NCI-H1436 treated with DMSO at 0.1 percent for 48 hours (cell line): ENCODE measurements at places on chromosomes 7 and 10.

DNA sequence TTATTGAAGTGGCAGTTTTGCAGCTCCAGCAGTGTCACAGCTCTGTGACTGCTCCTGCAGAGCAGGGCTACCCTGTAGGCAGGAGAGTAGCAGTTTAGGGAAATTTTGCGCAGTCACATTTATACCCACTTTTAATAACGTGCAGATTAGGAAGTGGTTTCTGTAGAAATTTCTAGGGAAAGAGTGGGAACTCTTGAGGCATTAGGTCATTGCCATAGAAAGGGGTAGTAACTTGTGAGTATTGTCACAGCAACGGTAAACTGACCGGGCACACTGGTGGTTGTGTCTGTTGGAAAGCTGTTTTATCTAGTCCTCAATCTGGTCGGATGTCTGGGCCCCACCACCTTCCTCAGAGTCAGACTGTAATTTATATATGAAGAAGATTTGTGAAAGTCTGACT is 51.9 kb downstream of the CDC14C start:
- DNase-seq: no peak

DNA sequence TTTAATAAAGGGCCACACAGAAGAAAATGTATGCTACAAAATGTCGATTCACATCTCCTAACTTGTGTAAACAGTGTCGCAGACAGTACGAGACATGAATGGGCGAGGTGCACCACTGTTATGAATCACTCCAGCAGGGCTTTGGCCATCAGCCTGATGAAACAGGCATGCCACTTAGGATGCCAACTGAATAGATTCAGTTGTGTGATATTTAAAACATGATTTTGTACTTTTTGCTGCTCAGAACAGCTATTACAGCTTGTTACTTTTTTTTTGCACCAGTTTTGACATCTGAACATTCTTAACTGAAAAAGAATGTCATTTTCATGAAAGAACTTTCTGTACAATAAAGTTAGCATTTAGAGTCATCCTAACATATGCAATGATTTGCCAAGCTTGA is 138.1 kb downstream of the VTI1A start:
- no peak for DNase-seq

DNA sequence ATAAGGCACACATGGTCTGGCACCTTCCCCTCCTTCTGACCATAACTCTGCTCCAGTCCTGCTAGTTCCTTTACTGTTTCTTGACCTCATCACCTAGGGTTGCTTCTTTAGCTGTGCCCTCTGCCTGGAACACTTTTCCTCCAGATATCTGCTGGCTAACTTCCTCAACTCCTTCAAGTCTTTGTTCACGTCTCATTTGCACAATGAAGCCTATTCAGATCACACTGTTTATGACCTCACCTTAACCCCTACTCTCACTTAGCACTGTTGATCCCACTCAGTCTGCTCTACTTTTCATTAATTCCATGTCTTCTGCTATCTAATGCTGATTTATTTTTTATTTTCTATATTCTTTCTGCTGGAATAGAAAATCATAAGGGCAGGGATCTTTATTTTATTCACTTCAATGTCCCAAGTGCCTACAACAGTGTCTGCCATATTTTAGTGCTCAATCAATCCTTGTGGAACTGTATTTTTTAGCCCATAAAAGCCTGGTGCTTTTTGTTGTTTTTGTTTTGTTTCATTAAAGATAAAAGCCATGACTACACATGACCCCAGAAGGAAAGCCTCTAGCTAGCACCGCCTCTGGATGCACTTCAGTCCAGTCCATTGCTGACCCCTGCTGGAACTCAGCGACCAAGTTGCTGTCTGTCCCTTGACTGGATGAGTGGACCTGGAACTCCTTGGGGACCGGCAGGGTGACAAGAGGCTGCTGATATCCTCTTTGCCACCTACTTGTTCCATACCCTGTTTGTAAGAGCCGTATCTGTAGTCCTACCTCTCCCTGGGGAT is 12.3 kb downstream of the KLF14 start:
- no peak for DNase-seq

DNA sequence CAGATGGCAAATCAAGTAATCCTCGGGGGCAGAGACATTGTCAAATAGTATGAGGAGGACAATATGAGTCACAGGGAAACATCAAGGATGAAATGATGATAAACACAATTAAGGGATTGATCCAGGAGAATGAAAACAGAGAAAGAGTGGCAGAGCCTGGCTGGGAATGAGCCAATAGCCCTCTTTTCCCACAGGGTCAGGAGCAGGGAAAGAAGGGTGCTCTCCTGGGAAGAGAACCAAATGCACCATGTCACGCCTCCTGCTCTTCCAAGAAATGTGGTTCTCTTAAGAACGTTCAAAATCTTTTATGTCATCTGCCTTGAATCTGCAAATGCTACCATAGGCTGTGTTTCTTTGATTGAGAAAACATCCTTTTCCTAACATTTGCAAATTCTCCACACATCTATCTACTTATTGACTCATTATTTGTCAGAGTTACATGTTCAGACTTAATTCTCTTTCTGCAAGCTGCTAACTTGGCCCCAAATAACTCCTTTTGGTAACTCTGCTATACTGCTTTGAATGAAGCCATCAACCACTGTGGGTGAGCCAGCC is 50.6 kb downstream of the HIPK2 start:
- DNase-seq: no peak

DNA sequence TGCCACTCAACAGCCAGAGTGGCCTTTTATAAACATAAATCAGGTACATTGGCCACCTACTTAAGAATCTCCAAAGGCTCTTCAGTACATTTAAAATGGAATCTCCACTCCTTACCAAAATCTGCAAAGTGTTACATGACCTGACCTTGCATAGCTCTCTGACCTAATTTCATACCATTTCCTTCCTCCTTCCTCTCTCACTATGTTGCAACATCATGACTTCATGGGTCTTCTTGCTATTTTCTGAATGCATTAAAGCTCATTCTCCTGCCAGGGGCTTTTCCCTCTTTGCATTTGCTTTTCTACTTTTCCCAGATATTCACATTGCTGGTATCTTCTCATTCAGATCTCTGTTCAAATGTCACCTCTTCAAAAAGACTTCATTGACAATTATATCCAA is 22.1 kb upstream of the PPP1R17 start:
- no peak for DNase-seq

DNA sequence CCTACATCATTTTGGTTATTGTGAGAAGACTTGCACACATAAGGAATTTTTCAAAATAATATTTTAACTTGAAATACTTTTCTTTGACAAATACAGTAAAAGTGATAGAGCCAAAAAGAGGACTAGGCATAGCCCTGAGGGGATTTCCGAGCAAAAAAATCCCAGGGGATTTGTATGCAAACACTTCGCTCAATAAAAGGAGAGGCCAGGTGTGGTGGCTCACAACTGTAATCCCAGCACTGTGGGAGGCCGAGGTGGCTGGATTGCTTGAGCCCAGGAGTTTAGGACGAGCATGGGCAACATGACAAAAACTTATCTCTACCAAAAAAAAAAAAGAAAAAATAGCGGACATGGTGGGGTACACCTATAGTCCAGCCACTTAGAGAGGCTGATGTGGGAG is 193.0 kb downstream of the PCDH15 start:
- no peak for DNase-seq

GRCh38 chr10:621981-622740 is 67.3 kb downstream of the DIP2C start:
- no peak for DNase-seq

GRCh38 chr7:2403718-2404648 is 572 bp downstream of the CHST12 start:
- DNase-seq: no peak

DNA sequence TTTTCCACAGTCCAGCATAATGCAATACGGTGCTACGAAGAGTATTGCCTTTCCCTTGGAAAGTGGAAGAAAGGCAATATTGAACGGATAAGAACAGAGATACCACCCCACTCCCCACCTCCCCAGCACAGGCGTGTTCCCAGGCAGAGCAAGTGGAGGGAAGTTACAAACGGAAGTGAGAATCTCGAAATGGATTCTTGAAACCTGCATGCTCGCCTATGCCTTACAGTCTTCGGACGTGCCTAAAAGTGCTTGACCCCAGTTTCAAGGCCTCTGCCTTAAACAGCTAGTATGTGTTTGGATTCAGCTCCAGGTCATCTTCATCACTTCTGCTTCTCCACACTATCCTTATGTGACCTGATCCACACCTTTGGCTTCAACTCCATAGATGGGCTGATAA is 35.0 kb upstream of the USP6NL start:
- no peak for DNase-seq

GRCh38 chr7:69663911-69664832 is 65.9 kb downstream of the AUTS2 start:
- DNase-seq: no peak

DNA sequence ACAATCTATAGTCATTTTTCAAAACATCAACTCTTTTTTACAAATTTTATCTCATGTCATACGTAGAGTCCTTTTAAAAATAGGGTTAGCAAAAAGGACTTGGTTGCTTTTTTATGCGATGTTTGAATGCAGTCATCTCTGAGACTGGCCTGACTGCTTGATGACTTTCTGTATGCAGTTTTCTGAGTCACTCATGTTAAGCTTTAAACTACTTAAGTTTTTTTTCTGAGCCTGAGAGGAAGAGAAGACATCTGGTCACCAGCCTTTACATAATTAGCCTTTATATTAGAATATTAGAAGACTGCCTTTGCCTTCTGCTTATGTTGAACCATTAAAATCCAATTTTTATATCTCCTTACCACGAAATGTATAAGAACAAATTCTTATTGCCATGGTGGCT is 834.4 kb upstream of the MBL2 start:
- DNase-seq: no peak

GRCh38 chr10:54434782-54435181 is 366.2 kb downstream of the PCDH15 start:
- no peak for DNase-seq

DNA sequence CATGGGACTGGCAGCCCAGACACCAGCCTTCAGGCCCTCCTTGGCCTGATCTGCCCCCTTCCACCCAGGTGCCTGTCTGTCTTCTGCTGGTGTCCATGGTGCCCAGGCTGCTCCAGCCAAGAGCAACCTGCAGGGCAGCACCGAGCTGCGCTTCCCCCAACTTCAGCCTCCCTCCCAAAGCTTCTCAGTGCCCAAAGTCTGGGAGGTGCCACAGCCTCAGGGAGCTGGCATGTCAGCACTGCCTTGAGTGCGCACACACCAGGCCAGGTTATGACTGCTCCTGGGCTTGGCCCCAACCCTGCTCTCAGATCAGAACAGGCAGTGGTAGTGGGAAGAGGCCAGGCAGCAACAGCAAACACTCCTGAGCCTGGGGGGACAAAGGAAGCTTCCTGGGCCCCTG is 304.6 kb upstream of the NRG3 start:
- no peak for DNase-seq

DNA sequence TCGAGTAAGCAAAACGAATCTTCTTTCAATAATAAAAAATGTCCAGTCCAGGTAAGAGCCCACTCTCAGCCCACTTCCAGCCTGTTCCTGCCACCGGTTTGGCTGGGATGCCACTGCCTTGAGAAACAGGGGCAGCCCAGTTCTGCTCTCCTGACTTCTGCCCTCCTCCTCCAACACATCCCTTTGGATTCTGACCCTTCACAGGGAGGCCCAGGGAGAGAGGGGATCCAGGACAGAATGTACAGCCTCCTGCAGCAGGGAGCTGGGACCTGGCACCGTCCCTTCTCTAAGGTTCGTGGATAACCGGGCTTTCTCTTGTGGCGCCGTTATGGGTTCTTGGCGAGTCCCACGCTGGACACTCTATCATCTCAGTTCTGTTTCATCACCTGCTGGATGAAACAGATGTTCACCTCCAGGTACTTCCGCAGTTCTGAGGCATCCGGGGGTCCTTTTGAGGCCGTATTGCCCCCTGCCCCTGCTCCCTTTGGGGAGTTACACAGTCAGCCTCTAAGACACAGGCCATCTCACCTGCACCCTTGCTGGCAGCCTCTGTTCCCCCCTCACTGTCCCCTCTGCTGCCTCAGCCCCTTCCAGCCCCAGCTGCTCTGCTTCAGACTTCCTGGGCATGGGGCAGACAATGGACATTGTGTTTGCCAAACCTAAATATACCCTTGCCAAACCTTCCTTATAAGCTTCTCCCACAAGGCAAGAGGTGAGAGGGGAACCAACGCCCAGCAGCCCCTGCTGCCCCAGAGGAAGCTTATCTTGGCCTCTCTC is 203.8 kb upstream of the ZMIZ1 start:
- DNase-seq: no peak

GRCh38 chr7:142615508-142615907 is 133.8 kb upstream of the PRSS1 start:
- no peak for DNase-seq

DNA sequence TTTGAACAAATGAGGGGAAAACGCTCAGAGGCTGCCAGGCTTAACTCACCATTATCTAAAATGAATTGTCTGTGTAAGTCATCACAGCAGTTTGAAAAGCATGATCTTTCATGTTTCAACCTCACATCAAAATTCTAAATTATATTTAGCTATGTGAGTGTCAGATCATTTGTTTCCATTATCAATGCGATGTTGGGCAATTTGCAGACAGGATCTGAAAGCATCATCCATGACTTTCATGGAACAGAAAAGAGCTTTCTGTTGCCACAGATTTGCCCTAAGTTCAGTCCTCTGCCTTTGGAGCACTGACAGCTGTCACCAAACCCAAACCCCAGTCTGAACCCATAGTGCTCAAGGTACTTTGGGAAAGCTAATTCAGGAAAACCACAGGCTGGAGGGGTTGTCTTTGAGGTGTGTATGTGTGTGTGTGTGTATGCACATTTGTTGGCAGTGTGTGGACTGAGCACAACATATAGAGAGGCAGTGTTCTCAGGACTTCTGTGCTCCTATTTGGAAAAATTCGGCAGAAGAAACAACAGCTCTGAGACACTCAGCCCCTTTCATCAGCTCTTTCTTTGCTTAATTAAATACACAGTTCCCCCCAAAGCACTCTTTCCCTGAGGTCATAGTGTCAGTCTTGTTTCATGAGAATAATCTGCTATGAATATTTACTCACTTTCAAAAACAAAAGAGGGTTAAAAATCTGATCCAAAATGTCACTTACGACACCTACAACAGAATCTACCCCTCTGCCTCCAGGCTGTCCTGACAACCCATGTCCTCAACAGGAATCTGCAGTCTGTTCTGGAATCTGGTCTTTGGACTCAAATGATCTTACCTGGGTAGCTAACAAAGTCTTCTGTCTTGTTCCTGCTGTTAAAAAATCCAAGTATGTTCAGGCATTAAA is 188.5 kb upstream of the KLF14 start:
- no peak for DNase-seq

GRCh38 chr7:136002802-136003201 is 25.6 kb upstream of the MTPN start:
- DNase-seq: no peak
